ENCODE measurements at places on chromosomes 5 and 9.

GRCh38 chr9:107226421-107226820 is 56.7 kb upstream of the RAD23B start:
- no peak for DNase-seq

DNA sequence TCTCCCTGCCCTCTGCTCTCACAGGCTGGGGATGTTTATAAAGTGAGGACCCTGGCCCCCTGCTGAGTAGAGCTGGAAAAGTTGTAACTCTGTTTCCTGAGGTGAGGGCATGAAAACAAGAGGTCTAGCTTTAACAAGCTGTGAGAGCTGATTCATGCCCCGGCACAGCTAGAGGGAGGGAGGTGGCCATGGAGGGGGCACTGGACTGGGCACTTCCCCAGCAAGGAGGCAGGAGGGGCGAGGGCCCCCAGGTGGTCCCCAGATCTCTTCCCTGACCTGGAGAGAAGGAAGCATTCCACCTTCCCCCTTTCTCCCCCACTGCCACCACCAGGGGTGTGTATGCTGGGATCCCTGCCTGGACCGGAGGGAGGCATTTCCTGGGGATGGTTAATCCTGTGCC is at the start of gene MSMP:
MSMP (minus strand) TSS at position 13 of the 400 bp plus-strand sequence. CDS start 147 bp downstream, outside the sequence.
- DNase-seq = no peak

DNA sequence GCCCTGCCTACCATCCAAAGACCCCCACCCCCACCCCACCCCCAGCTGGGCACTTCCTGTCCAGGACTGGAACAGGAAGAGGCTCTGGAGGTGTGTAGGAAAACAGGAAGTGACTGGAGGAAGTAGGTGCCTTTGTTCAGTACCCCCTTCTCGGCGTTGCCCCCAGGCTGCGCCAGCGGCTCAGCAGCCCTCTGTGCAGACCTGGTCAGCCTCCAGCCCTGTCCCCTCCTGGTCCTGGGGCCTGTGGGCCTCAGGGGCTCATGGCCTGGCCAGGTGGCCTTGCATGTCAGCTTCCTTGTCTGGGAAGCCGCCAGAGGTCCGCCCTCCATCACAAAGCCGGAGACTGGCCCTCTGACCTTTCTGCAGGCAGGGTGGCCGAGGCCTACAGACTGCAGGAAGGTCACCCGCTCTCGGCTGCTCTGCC is 26.0 kb downstream of the FLT4 start:
- no peak for DNase-seq

- no peak for DNase-seq
These were observed 27.0 kb downstream of the PRUNE2 start for GRCh38 chr9:76878933-76879332.

DNA sequence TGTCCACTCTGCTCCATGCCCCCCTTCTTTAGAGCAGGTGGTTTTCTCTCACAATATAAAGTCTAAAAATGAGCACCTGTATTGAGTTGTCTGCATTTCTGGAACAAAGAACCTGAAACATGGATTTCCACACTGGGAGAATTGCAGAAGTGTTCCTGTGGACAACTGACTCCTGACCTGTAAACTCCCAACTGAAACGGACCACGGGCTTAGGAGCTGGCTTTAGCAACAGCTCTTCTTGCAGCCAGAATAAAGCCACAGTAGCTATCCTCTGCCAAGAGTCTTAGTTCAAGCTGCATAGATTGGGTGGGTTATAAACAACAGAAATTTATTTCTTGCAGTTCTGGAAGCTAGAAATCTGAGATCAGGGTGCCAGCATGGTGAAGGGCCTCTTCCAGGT is 194.7 kb downstream of the DTWD2 start:
- DNase-seq = no peak

GRCh38 chr9:16453390-16453789 is 417.1 kb downstream of the BNC2 start:
- DNase-seq = no peak

DNA sequence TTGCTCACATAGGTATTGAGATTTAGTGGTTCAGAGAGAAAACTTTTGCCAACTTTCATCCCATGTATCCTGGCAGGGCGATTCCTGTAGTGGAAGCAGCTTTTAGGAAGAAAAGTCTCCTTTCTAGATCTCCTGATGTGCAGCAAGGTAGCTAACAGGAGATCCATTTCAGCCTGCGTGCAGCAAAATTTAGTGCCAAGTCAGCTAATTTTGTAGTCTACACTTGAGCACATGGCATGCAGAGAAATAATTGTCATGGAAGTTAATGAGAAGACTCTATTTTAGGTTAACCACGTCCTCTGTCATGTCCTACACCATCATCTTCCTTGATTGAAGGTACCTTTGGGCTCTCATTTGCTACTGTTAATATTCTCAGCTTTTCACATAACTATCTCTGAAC is 165.8 kb downstream of the PTPRD start:
- DNase-seq = no peak

DNA sequence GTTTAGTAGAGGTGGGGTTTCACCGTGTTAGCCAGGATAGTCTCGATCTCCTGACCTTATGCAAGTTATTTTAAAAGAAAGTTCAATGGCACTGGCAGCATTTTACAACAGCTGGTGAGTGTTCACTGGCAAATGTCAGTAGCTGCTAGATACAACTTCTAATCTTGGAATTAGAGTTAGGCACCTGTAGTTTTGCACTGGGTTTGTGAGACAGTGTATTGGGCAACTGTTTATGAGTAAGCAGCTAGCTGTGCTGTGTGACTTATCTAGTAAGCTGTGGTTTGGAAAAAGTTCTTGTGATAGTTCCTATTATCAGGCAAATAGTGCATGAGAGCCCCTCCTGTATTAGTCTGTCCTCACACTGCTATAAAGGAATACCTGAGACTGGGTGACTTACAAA is 61.5 kb downstream of the UBE2QL1 start:
- no peak for DNase-seq

DNA sequence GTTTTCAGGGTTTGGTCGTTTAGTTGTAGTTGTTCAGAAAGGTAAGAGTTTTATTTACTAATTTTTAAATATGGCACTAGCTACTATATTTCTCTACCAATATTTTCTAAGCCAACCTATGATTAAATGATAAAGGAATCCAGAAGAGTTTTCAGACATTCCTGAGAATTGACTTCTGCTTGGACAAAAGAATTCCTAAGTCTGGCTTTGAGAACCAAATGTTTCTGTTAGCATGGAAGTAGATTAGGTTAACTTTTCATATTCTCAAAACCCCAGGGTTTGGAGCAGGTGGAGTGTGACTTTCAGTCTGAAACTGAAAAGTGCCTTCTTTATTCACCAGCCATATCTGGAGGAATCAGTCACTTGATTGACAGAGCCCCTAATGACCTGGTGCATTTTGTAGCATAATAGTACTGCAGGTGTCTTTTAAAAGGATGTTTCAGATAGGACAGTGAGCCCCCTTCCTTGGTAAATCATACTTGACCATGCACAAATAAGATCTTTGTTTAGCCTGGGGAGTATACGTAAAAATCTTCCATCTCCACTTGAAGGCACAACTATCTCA is 457.0 kb upstream of the ZNF462 start:
- DNase-seq = no peak

- no peak for DNase-seq
These were observed 14.1 kb upstream of the SPARC start for GRCh38 chr5:151700820-151701219.

GRCh38 chr9:95325221-95325620 is 7.7 kb upstream of the FANCC start:
- DNase-seq = no peak

- DNase-seq = no peak
These were observed 499.1 kb downstream of the DMAC1 start for GRCh38 chr9:7300484-7300883.

DNA sequence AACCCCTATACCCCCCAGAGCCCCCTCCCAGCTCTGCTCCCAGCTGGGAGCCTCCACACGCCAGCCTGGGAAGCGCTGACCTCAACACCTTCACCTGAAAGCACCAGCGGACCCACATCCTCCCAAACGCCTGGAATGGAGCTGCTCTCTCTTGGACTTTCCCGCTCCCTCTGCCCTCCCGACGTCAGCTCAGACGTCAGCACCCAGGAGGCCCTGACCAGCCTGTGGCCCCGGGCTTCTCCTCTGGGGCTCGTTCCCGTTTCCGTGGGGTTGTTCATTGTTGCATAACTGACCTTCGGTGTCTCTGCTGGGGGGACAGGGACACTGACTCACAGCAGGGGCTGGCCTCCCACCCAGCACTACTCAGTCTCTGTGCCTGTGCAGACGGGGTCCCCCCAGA is 35.0 kb upstream of the SLC6A3 start:
- no peak for DNase-seq

DNA sequence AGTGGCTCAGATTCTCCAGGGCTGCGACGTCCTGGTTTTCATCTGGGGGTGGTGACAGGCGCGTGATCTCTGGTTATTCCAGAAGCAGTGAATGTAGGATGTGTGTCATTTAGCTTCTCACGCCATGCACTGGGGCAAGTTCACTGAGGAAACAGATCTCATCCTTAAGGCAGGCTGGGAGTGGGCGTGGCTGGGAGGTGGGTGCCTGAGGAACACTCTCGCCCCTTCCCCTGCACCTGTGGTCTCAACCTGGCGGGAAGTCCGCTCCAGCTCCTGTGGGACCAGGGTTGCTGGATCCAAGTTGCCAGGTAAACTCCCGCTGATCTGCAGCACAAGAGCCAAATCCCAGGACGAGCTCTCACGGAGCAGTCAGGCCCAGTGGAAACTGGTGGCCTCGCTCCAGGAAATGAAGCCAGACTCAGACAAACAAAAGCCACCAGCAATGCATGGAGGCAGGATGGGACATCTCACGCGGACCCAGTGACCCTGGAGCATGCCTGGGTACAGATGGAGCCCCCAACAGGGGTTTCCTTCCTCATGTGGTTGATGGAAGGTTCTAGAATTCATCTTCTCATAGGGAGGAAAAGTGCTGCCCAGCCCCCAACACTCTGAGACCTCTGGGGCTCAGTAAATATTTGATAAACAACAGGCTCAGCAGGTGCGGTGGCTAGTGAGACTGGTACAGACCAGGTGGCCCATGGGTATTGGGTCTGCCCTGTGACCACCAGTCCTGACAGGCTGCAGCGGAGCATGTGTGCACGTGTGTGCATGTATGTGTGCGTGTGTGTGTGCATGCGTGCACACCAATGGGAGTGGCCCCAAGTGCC is 16.3 kb upstream of the SLC12A7 start:
- DNase-seq = no peak

- DNase-seq = no peak
These were observed 81.9 kb downstream of the RAPGEF1 start for GRCh38 chr9:131657940-131658339.

DNA sequence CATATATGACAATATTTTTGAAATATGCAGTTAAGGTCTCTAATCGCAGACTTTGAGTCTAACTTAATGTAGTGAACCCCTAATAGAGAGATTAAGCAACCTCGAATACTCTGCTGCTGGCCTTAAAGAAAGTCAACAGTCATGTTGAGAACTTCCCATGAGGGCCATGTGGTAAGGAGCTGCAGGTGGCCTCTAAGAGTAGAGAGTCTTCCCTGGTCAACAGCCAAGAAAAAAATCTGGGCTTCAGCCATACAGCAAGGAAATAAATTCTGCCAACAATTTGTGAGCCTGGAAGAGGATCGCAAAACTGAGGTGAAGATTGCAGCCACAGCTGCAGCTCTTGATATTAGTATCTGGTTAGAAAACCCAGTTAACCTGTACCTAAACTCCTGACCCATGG is 935.2 kb upstream of the TYRP1 start:
- DNase-seq = no peak

DNA sequence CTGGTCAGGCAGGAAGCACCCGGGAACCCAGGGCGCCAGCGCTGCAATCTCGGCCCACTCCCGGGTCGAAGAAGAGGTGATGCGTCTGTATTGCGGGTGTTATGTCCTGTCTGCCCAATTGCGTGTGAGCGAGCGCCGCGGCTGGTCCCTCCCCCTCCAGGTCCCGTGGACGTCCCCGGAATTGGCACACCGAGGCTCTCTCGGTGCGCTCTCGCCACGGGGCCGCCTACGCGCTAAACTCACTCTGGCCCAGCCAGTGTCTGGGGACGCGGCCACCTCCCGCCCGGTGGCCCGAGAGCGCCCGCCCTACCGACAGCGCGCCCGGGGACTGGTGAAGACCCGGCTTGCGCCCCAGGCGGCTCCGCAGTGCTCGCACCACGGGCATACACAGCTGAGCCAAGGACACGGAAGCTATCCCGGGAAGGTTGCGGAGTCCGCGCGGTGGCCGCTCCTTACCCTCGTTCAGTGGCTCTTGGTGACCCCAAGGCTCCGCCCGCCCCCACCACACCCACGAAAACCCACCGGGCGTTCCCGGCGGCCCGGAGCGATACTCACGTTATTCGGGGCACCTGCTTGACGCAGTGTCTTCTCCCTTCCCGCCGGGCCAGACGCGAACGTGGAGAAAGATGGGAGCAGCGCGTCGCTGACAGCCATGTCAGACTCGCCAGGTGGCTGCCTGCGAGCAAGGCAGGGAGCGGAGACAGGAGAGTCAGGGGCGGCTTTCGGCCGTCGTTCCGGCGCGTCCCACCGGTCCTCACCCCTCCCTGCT is 1.0 kb downstream of the KLF4 start:
- no peak for DNase-seq

DNA sequence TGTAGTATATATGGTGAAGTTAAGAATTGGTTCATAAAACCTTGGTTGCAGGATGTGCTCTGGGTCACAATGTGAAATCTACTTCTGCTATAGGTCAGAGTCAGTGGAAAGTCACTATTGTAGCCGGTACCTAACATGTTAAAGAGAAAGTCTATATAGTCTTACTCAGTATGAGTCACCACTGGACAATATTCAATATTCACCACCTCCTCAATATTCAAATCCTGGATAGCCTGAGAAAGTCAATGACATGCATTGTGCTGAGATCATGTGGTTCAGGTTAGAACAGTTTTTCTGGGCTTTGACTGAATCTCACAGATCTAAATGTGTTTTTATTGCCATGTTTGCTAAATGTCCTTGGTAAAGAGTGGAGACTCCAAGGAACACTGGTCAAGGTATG is 108.8 kb downstream of the HMHB1 start:
- no peak for DNase-seq

DNA sequence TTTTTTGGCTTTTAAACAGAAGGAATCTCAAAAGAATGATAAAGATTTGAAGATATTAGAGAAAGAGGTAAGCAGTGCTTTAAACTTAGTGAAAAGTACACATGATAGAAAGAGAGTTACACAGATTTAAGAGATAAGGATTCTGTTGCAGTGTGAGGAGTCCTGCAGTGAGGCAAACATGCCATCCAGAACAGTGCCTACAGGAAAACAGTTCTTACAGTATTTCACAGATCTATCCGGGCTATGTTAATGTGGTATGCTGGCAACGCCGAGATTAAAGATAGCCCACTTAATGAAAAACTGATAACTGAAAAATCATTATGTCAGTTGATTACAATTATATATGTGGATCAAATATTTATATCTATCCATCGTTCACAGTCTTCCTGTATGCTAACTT is 7.2 kb downstream of the HMMR start:
- DNase-seq = no peak

GRCh38 chr5:132375957-132376356 is 6.4 kb downstream of the SLC22A5 start:
- no peak for DNase-seq

- DNase-seq = no peak
These were observed 66.8 kb downstream of the FCHO2 start for GRCh38 chr5:73022471-73023169.

DNA sequence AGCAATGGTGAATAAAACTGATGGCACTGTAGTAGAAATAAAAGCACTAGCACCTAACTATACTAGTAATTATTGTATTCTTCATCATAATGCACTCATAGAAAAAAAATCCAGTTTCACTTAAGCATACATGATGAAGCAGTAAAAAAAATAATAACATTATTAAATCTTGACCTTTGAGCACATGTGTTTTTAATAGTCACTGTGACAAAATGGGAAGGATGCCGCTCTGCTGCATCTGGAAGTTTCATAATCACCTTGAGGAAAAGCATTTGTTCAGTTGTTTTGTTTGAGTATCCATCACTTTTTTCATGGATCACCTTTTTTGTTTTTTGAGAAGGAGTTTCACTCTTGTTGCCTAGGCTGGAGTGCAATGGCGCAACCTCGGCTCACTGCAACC is 13.2 kb downstream of the OR2K2 start:
- no peak for DNase-seq
